ENCODE measurements at places on chromosomes 12 and 14.

DNA sequence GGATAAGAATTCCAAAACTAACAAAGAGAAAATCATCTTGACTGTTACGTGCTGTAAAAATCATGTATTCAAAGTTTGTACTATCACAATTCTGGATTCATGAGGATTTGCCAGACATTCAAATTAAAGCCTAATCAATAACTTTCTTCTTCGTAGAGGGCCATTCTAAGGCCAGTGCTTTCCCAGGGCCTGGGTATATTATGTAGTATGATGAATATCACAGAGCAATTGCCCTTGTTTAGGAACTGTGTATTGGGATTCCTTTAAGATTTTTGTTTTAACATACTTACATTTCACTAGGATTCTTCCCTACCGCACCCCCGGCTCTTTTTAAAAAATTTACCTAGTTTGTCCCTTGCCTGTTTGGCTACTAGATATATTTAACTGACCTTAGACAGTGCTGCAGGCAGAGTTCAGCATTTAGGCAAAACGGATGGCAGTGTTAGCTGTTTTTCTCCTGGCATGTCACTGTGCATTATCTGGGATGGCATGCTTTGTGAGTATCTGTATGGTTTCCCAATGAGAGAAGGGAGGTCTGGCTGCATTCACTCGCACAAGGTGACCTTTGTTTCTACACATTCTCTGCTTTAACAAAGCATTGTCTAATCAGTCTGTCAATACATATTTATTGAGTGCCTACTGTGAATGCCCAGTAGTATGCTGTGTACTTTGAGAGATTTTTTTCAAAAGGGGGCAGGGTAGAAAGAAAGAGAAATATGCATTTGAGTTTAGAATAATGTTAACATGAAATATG lies 63.3 kb downstream of the ERC1 start:
- DNase-seq, result no peak

DNA sequence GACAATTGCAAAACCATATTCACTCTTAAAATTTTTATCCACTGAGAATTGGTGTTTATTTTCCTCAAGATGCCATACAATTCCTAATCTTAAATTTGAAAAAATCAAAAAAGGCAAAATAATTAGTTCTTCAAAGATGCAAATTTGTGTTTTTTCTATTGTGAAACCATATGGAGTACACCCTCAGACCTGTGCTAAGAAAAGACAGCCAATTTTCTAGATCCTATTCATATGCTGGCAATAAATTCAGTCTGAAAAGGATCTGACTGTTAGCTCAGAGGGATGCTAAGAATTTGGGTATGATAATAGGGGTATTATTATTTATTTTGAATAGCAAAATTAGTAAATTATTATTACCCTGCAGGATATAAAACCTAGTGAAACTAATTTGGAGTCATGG lies 476.9 kb upstream of the SYT1 start:
- DNase-seq, result no peak

DNA sequence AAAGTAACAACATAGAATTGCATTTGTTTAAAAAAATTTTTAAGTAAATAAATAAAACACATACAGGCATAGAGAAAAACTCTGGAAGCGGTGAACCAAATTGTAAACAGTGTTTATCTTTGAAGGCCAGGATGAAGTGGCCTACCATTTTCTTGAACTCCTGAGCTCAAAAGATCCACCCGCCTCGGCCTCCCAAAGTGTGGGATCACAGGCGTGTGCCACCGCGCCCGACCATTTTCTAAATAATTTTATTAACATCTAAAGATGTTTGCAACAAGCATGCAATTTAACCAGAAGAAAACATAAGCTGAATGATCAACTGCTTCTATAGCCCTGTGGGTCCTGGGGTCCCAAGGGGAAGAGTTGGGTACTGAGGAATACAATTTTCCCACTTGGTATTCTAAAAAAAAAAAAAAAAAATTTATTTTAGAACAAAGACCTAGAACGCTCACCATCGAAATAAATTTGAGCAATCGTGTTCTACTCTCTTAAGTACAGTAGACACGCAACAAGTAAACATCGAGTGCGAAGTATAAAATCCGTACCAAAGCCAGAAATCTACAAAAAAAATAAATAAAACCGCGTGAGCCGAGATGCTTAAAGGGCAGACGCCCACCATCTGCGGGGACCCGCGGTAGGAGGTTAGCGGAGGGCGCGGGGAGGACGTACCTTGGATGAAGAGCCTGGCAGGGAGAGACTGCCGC lies 484 bp downstream of the MIS18BP1 start:
- no peak for DNase-seq

DNA sequence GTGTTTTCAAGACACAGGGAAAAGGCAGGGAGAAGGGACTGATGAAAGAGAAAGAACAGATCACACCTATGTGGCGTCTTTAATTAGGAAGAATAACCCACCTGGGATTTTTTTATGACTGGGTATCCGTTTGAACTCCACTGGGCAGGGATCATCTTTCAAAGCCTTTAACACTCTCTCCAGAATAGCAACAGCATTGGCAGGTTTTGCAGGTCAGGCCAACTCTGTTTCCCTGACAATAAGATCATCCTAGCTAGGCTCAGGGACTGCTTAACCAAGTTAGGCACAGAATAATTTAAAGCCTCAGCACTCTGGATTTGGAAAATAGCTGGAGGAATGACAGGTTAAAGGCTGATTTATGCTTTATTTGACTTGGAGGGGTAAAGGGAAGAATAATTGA lies 117.6 kb downstream of the SUDS3 start:
- DNase-seq, result no peak

DNA sequence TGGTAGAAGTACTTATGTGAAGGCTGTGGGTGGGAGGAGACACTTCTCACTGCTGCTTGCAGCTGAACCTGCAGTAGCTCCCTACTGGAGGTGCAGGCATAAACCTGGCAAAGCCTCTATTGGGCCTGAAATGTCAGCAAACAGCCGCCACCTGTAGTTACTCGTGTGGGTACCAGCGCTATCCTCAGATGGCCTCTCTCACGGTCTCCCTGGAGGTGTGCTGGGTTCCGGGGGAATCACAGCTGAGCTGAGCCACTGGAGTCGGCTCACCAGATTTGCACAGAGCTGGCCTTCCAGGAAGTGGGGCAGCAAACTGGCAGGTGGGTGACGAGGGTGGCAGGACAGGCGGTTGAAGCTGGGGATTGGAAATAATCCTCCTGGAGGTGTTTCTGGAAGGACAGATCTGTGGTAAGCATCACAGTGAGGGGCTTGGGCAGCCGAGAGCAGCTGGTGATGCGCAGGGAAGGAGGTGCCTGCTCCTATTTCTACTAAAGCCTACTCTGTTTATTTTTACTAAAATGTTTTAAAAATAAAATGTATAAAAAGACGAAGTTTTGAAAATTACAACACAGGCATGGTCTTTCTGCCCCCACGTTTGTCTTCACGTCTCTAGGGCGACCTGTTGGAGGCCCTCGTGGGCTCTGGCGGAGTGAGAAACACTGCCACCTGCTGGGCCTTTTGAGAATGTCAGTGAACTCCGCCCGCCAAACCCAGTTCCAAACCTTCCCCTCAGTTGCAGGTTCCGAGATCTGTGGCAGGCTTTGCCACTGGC lies 67.8 kb upstream of the PLEKHG3 start:
- DNase-seq, result peak; percentile 45

- DNase-seq, result no peak
These were observed 51.6 kb downstream of the ATP2B1 start for GRCh38 chr12:89657066-89657465.

GRCh38 chr14:106556665-106557289 lies 1030.4 kb downstream of the TMEM121 start:
- DNase-seq, result no peak

DNA sequence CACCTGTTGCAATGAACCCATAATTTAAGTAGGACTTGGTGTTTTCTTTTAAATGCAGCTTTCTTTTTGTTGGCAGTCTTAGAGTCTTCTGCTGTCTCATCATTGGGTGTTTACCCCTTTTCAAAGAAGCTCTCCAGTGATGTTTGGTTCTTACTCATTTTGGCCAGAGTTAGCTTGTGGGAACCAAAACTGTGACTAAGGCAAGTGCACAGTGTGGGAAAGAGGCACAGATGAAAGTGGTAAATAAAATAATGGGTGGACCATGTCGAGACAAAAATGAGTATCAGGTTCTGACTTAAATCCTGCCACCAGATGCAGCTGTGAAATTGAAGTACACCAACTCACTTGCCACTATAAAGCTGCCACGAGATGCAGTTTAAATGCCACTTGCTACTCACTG lies 615.4 kb upstream of the MIS18BP1 start:
- no peak for DNase-seq
